ENCODE measurements at places on chromosomes 5 and 9. TPM values are rescaled to one million over a fixed set of nuclear protein-coding genes. Genes with fewer than 3 reads are reported as not detected.

DNA sequence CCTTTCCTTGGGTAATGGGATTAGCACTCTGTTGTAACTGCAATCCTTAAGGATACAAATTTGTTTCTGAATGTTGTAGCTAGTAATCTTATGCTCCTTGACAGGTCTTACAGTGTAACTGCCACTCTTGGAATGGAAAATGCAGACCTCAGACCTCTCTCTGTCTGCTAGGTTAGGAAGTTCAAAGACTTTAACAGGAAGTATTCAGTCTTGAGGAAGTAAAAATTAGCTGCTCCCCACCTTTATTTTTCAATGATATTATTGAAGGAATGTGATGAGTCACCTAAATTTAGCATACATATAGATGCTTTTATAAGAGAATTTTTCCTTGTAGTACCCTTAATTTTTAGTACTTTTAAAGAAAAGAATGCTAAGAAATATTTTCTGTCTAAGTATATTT lies 71.5 kb downstream of the PAM start:
- DNase-seq = no peak

DNA sequence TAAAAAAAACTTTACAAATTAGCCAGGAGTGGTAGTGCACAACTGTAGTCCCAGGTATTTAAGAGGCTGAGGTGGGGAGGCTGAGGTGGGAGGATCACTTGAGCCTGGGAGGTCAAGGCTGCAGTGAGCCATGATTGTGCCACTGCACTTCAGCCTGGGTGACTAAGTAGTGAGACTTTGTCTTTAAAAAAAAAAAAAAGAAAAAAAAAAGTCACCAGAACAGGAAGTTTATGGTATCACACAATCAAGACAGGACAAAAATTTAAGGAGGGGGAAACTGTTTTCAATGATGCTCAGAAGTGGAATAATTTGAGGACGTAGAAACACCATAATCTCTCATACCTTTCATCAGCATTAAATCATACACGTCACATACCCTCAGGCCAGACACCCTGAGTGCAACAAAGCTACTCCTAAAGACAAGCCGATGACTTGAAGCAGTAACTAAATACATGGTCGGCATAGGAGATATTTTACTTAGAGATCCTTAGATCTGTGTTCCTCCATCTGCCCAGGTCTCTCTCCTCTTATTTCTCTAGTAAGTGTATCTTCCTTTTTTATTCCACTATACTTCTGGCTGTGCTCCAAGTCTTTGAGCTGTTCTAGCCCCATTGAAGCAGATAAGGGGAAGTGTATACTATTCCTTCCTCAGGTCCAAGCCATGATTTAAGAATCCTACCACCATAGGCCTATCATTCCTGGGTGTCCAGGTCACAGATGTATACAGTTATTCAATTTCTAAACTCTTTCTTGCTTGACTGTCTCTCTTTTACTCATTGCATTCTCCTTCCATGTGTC lies 91.3 kb upstream of the APC start:
- DNase-seq = no peak

The PCDHGC4 gene
- polyA plus RNA-seq = 2.9 TPM

DNA sequence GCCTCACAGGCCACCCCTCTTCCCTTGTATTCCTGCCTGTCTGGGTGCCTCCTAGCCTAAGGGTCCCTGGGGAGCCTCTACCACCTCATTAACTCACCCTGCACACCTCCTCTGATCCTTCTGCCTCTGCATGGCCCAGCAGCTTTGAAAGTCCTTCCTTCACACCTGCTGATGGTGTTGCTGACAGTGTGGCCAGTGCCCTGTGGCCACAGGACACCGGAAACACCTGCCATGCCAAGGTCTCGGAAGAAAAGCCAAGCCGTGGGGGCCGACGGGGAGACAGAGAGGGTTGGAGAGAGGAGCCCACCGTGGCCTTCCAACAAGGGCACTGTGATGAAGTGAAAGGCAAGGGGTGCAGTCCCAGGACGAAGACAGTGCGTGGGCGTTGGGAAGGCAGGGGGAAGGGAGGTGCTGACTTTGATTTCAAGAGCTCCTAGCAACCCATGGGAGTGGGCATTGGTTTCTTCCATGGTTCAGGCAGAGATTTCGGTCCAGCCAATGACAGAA lies 4.1 kb downstream of the BTNL9 start:
- DNase-seq = no peak

DNA sequence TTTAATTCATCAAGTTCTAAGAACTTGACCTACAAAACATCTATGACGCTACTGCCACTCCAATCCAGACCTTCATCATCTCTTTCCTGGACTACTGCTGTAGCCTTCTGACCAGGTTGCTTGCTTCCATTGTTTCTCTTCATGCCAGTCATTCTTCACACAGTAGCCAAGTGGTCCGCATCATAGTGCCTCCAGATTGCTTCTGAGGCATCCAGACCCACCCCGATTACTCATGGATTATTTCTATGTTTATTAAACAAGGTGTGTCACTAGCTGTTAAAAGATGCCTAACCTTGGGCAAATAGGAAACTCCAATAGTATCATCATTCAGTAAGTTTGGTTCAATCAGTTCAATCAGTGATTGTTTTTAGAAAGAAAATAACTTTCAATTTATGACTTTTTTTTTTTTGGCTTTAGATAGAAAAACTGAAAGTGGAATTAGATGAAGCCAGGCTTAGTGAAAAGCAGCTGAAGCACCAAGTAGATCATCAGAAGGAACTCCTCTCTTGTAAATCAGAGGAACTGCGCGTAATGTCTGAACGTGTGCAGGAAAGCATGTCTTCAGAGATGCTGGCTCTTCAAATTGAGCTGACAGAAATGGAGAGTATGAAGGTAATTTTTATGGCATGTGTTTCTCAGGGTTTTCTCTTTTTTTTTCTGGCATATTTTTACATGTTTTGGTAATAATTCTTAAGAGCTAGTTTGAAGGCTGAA lies 9.5 kb downstream of the SPDL1 start:
- DNase-seq = no peak
